CD8-positive, alpha-beta memory T cell (primary cell): ENCODE measurements at places on chromosomes 5 and 9.

DNA sequence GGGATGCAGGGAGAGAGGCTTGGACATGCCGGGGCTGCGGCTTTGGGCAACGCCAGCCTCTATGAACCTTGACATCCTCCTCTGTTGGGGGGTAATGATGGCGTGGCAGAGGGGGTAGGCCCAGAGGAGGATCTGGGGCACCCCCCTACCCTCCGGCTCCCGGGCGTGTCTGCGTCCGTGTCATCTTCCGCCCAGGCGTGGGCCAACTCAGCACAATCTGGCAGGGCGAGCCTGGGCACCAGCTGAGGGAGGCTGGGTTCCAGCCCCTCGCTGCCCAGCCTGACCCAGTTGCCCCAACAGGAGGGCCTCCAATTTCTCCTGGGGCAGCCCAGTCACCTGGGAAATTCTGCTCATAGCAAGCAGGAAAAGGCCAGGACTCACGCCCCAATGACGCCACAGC lies 62.9 kb upstream of the IL17B start:
- no peak for DNase-seq

DNA sequence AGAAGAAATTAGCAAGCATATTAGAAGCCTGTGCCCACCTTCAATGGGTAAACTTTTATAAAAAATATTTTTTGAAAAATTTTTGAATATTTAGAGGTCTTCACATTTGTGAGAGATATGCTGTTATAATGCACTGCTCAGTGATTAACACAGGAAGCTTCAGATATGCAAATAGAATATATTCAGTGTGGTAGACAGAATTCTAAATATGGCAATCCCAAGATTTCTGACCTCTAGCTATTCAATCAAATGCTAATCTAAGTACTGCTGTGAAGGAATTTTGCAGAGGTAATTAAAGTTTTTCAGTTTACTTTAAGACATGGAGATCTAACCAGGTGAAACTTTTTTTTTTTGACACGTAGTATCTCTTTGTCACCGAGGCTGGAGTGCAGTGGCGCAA lies 103.5 kb downstream of the ADAMTS19 start:
- no peak for DNase-seq

- no peak for DNase-seq
Observed at GRCh38 chr5:73793911-73794310, 167.9 kb downstream of the ARHGEF28 start.

- no peak for DNase-seq
Observed at GRCh38 chr5:154275566-154275965, 85.0 kb downstream of the GALNT10 start.

- DNase-seq = no peak
Observed at GRCh38 chr5:58439094-58439644, 20.7 kb downstream of the PLK2 start.

GRCh38 chr5:135377751-135378680 lies 21.0 kb downstream of the MACROH2A1 start:
- no peak for DNase-seq

DNA sequence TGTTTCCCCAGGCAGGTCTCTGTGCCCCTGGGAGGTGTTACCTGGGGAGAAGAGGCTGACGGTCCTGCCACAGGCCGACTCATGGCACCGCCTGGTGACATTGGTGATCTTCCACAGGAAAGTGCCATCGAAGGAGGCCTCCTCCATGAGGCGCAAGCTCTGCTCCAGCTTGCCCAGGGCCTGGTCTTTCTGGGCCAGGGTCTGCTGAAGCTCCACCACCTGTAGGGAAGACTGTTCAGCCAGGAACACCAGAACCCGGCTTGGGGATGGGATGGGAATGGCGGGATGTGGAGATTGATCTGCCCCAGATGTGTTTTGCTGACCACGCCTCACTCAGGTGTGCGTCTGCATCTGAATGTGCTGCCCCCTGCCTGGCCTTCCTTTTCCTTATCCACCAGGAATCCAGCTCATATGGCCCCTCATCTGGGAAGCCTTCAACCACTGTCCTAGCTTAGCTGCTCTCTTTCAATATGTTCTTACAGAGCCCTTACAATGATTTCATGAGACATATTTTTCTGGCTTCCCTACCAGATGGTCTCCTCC lies 15.2 kb downstream of the TRAF1 start:
- no peak for DNase-seq

DNA sequence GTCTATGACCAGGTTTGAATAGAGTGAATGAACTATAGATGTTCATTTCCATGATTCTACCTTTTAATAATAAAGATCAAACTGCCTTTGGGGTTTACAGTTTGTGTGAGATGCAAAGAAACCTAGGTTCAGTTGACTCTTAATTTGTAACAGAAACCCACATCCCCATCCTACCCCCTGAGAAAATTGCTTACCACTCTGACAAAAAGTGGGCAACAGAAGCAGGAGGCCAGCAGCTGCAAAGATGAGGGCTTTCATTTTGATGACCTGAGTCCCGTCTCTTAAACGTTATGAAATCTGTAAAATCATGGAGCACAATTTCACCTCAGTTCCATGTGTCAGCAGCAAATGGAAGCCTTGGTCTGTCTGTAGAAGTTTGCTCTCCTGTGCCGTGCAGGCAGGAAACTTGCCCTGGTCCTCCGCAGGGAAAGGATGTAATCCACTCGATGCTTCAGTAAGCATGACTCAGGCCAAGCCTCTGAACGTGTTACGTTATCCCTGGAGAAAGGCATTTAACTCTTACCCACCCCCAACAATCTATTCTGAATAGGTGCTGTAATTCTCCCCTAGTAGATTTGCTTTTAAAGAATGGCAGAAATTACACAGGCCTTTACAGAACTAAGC lies at the start of gene F2RL2:
TSS of gene F2RL2 (minus strand) at position 431 of the 624 bp plus-strand sequence. CDS start at position 258, 173 bp downstream.
- no peak for DNase-seq
